ENCODE measurements at places on chromosomes 3 and 15. TPM values are rescaled to one million over a fixed set of nuclear protein-coding genes. Genes with fewer than 3 reads are reported as not detected.
A peak's percentile ranks its signal among the peaks of the same experiment; 100 is the strongest.

DNA sequence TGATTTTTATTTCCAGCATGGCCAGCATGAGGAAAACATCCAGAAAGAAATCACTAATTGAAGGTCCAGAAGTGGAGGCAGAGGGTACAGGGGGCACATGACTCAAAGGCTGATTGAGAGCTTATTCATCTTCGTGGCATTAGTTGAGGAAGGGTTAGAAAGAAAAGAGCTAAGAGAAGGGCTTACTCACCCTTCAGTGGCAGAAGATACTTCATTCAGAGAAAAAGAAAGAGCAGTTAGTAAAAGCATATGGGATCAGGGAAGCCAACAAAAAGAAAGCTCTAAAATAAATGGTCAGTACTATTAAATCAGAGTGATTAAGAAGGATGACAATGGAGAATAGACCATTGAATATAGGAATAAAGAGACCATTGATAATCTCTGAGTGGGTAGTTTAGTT is 25.2 kb downstream of the GAP43 start:
- no peak for DNase-seq

Gene PAQR5
- 6.5 TPM for total RNA-seq

DNA sequence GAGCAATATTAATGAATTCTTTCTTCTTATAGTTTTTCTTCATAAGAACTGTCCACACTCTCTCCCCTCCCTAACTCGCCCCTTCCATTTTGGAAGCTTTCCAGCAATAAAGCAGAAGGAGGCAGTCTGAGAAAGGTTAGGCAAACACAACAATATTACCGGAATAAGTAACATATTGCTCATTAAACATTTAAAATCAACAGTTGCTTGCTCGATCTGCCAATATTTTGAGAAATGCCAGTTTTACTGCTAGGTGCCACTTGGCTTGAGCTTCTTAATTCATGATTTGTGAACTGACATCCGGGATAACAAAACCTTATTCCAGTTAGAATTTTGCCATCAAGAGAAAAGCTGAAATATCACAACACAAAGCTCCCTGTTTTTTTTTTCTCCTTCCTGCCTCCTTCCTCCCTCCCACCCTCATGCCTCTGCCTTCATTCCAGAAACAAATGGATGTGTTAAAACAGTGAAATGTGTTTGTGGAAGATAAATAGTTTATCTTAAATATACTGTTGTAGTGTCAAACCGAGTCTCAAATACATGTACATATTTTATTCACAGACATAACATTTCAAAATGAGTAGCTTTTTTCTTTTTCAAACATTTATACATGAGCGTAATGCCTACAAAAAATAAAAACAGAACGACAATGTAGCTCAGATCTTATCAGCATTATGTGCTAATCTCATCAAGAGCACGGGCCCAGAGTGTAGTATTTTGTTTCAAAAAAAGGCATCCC is 253.7 kb downstream of the GAP43 start:
- no peak for DNase-seq

Gene OR5AC2
- not detected for total RNA-seq

DNA sequence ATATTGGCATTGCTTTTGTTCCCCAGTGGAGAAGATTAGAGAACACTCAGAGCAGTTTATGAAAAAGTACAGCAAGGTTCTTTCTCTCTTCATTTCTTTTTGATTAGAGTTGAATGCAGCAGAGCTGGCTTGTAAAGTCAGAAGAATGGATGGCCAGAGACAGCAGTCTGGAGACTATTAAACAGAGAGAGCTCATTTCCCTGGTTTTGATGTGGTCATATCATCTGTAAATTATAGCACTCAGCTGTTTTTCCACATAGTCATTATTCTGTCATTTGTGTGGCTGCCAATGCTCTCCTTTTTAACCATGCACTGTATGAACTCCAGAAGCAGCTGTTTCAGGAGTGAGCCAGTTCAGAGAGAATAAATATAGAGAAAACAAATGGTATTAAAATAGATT is 177.4 kb upstream of the CRBN start:
- no peak for DNase-seq

DNA sequence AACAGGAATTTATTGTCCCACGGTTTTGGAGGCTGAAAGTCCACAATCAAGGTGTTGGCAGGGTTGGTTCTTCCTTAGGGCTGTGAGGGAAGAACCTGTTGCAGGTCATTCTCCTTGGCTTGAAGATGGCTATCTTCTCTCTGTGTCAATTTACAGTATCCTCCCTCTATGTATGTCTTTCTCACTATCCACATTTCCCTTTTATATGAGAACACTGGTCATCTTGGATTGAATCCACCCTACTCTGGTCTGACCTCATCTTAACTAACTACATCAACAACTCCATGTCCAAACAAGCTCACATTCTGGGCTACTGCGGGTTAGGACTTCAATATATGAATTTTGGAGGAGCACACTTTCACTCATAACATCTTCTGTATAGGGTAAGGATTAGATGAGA is 61.9 kb downstream of the CLDN1 start:
- DNase-seq = no peak

DNA sequence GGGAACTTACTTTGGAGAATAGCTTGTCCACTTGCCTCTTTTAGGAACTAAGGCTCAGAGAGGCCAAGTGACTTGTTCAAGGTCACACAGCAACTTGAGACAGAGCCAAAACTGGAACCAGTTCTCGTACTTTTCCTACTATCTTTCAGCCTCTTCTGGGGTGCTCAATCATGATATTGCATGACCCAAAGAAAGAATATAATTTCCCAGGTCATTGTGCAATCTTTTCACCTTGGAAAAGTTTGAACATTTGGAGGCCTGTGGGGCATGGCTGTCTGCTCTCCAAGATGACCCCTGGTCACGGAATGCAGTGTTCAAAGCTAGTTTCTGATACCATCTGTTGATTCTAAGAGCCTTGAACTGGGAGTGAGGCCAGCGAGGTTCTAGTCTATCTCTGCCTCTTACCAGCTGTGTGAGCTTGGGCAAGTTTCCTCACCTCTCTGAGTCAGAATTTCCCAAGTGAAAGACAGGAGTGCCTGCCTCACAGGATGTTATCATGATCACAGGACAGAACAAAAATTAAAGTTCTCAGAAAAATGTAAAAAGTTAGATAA is 89.7 kb downstream of the BDH1 start:
- peak; percentile 66 for DNase-seq

- no peak for DNase-seq
These were observed 12.0 kb downstream of the CGGBP1 start for GRCh38 chr3:88046766-88047165.

Gene SLC22A13
- 0.52 TPM for total RNA-seq

DNA sequence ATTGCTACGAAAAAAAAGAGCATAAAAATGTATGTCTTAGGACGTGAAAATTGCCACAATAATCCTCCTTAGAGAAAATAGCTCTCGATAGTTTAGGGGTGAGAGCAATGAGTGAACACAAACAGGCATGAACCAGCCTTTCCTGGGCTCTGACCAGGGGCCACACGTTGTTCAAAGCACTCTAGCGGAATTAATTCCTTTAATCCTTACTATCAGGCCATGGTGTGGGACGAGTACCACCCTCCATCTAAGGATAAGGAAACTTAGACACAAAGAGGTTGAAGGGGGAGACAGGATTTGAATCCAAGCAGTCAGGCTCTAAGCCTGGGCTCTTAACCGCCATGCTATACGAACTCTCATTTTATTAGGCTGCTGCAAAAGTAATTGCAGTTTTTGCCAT is 81.9 kb upstream of the CACNA2D3 start:
- DNase-seq = no peak

DNA sequence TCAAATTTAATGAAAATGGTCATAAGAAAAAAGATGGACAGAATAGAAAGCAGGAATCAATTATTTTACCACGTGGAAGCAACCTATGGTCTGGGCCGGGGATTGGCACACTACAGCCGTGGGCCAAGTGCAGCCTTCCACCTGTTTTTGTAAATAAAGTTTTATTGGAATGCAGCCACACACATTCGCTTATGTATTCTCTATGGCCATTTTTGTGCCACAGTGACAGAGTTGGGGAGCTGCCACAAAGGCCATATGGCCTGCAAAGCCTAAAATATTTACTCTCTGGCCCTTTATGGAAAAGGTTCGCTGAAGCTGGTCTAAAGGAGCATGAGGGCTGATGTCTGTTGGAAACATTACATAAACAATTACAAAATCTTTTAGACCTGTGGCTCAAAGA is 144.8 kb downstream of the TMCO5A start:
- no peak for DNase-seq

Gene CRBN
- total RNA-seq = 33.9 TPM

Gene RARRES1
- 18.4 TPM for total RNA-seq

GRCh38 chr15:47741082-47741481 is 23.8 kb downstream of the SEMA6D start:
- no peak for DNase-seq

Gene MYO1E
- 14.0 TPM for total RNA-seq

- no peak for DNase-seq
These were observed 135.1 kb upstream of the SEMA6D start for GRCh38 chr15:47582233-47582632.
